ENCODE measurements at places on chromosomes 4 and X.

GRCh38 chr4:54256491-54257486, 27.7 kb downstream of the PDGFRA start:
- DNase-seq = no peak

DNA sequence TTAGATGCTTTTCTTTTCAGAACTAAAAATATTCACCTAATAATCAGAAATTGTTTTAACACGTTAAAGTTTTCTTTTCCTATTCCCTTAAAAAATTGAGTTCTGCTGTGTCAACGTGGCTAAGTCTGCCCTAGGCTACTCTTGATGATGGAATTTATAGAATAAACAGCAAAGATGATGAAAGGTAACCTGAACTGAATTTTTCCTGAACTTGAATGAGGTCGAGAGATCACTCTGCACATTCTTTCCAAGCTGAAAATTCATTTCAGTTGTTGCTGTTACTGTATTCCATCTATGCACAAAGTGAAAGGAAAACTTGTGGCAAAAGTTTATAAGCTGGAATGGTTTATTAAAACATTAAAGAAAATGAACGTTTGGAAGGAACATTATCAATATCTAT, 245.9 kb upstream of the GIMD1 start:
- DNase-seq = no peak

DNA sequence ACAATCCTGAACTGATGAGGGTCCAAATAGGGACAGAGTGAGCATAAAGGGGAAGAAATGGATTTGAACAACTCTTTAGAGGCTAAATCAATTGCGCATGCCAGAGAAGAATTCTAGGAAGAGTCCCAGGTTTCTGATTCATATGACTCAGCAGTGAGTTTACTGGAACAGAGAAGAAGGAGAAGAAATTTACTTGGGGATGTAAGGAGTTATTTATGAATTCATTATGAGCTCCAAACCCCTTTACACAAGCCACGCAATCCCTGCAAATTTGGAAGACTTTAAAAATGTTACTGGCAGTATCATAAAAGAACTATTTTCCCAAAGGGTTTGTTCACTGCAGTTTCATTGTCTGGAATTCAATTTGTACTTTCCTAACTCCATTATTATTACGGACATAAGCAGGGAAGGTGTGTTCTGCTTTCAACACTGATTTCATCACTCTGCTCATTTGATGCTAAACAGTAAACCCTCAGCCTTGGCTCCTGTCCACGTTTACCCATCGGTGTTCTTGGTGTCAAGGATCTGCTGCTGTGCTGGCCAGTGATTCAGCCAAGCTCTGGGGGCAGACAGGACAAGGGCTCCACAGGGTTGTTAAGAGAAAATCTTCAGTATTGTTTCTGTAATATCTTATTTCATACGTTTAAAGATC, 273.7 kb downstream of the HNRNPD start:
- DNase-seq = no peak

DNA sequence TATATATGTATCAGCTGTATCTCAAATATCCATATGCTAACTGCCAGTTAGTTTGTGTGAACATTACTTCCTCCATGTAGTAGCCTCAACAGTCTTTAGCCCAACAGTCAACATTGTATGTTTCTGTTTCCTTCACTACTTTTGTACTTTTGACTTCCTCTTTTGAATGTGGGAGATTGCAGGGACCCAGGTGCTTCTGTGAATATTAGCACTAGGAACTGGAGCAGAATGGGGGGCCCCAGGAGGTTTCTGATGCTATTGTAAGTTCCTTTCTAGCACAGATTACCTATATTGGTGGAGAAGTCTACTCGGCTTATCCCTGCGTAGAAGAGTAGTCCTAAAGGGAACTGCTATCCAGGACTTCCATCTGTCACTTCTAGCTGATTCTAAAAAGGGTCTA, 2.3 kb downstream of the PLAC8 start:
- DNase-seq = peak; percentile 77

DNA sequence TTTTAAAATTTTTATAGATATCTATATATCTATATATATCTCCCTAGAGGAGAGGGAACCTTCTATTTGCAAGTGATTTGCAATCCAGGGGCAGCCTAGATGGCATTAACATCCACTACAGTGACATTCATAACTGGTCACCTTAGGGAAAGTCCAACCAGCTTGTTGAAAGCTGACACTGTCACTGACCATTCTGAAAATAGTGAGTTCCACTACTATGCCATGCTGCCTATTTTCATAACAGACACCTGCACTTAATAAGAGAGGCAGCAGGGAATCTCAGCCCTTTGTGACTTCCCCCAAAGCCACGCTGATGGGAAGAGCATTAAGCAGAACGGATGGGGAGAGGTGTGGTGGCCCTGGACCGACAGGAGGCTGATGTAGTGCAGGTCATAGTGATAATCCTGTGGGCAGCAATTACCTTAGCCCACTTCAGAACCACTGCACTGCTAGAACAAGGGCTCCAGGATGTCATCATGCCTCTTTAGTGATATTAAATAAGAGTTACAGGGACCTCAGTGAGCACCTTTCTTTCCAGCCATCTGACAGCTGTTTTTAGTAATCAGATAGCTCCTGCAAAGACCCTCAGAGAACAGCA, 51.3 kb downstream of the GPRIN3 start:
- no peak for DNase-seq

DNA sequence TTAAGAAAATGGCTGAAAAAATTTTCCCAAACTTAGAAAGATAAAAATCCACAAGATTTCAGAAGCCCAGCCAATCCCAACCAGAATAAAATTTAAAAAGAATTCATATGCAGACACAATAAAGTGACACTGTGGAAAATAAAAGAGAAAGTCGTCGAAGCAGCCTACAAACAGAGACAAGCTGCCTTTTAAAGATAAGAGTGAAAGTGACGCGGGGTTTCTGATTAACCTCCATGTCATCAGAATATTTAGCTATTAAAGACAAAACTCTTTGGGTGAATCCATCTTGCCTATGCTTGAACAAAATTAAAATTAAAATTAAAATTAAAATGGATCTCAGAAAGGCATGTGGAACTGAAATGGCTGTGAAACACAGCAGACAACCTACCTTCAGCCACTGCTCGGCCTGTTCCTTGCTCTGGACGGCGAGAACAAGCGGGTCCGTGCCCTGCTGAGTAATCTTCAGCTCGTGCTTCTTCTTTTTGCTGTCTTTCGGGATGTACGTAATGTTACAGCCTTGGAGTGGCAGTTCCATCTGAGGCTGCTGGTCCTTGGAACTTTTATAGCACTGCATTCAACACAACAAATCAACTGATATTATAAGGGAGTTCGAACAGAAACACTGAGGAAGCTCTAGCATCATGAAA, 101.4 kb downstream of the AFAP1 start:
- peak; percentile 88 for DNase-seq

DNA sequence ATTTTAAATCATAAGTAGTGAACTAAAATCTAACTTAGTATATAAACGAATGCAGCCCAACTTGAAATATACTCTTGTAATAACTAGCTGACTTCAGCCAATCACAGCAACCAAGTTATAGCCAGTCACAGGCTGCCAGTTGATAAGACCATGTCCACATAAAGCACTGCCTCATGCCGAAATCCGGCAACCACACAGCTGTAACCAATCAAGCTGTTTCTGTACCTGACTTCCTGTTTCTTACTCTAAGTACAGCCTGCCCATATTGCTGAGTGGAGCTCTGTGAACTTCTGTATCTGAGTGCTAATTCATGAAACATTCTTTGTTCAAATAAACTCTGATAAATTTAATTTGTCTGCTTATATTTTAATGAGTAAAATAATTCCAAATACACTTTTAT, 805.3 kb upstream of the EPHA5 start:
- DNase-seq = no peak

DNA sequence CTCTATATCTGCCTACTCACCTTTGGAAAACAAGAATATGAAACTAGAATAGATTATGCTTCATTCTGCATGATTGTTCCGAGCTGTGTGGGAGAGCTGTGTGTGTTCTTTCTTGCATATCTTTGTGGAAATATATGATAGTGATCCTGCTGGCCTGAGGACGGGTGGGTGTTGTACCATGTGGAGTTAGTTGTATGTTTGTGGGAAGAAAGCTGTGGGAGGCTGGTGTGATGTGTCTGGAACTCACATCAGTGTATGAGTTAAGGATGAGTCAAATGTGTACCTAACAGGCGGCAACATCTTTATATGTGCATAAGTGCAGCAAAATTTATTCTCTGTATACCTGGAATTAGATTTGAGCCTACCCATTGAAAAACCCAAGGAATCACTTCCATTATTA, 208.1 kb upstream of the ADGRL3 start:
- no peak for DNase-seq

GRCh38 chrX:48696909-48697727, 584 bp downstream of the SUV39H1 start:
- DNase-seq = peak; percentile 74

GRCh38 chr4:111789901-111790640, 355.2 kb upstream of the FAM241A start:
- DNase-seq = no peak

DNA sequence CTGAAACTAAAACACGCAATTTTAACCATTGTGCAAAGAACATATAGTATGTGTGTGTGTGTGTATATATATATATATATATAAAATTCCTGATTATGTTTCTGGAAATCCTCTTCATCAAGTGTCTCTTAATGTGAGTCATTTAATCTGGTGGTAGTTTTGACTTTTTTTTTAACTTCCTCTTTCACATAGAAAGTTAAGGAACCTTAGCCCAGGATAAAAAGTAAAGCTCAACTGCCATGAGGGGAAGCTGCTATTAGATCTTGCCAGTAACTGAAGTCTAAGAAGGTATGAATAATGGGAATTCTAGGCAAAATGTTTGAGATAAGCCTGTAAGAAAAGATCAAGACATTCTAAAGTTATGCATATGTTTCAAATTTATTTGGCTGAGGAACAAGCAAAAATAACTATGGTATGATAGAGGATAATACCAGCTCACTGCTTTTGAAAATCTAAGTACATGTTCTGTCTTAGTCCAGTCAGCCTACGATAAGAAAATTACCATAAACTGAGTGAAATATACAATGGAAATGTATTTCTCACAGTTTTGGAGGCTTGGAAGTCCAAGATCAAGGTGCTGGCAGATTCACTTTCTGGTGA, 757.0 kb downstream of the TRAM1L1 start:
- peak; percentile 5 for DNase-seq

GRCh38 chrX:115531818-115532403, 29.1 kb upstream of the PLS3 start:
- DNase-seq = no peak

- no peak for DNase-seq
These were observed 159.1 kb upstream of the TTC29 start for GRCh38 chr4:147104768-147105167.

DNA sequence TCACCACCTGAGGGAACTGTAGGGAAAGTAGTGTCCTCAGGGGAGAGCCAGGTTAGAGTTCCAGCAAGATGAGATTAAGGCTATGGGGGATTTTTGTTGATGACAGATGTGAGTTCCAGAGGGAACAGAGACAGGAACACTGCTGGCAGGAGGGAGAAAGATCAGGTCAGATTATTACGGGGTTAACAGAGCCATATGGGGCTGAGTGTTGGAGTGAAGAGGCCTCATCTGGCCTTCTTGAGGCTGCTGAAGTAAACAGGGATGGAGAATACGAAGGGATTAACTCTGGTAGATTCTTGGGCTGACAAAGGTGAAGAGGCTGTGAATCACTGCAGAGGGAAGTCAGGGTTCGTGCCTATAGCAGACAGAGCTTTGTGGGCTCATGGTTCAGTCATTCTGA, 47.9 kb upstream of the POU4F2 start:
- no peak for DNase-seq
